ENCODE measurements at places on chromosomes 5 and 9.

GRCh38 chr5:11319836-11320580 is 559.0 kb upstream of the DAP start:
- DNase-seq, result no peak

DNA sequence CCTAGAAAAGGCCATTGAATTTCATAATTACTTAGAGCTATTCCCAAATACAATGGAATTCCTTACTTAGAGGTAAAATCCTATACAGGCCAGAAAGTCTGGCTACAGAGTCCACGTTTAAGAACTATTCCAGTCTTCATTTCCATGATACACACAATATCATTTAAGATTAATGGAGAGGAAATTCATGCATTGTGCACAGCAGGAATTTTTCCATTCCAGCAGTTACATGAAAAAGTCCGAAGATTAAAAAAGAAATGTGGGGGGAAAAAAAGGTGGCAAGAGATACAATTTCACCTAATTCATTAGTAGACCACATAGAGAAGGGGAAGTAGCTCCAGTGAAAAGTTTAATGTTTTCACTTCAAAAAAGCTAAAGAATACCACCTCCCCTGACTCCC is 63.1 kb downstream of the CHD1 start:
- no peak for DNase-seq

DNA sequence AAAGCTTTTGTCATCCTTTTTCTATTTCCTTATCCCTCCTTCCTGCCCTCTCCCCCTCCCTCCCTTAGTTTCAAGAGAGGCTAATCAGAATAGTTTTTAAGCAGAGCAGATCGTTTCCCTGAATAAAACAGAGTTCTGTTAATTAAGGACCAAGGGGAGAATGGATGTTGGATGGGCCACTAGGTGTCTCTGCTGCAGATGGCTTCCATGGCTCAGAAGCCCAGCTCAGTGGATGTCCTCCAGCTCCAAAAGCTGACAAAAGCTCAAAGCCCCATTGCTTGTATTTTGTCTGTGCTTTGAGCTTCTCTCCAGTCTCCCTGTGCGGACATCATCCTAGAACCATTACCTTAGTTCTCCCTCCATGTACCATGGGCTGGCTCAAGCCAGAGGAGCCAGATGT is 21.0 kb upstream of the NPR3 start:
- no peak for DNase-seq

DNA sequence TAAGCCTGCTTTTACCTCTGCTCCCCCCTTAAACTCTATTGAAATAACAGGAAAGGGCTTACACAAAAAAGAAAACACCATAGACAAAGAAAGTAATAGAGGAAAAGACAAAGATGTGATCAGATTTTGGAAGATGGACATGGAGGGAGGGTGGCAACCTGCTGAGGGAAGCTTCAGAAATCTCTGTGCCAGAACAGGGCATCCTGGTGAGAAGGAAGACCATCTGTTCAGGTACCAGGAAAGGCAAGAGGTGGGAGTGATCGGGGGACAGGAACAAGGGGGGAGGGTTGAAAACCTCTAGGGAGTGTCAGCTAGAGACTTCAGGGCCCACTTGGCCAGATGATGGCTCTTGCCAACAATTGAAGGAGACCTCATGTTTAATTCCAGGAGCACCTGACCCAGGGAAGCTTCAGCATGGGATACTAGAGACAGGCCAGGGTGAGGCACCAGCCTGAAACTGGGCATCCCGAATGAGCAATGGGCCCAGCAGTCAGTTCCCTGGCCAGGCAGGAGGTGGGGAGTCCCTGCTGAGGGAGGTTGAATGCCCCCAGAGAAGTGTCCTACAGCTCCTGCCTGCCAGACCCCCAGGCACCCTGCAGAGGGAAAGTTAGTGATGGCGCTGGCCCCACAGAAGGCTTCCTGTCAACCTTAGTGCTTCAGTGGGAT is 8.2 kb downstream of the SQSTM1 start:
- peak; percentile 8 for DNase-seq
